Pulmonary artery endothelial cell (primary cell): ENCODE measurements at places on chromosomes 7 and 10. TPM values are rescaled to one million over a fixed set of nuclear protein-coding genes. Genes with fewer than 3 reads are reported as not detected.

Gene LIPK
- total RNA-seq: not detected in 2 replicates

Gene RAB19
- total RNA-seq: 0.33 TPM in 1 of 2 replicates, not detected in the other

Gene TAS2R41
- total RNA-seq: not detected in 2 replicates

Gene ADAP1
- 0.79 and 1.8 TPM in 2 replicates for total RNA-seq

GRCh38 chr7:77473229-77474005 is 57.3 kb upstream of the GSAP start:
- no peak for DNase-seq

DNA sequence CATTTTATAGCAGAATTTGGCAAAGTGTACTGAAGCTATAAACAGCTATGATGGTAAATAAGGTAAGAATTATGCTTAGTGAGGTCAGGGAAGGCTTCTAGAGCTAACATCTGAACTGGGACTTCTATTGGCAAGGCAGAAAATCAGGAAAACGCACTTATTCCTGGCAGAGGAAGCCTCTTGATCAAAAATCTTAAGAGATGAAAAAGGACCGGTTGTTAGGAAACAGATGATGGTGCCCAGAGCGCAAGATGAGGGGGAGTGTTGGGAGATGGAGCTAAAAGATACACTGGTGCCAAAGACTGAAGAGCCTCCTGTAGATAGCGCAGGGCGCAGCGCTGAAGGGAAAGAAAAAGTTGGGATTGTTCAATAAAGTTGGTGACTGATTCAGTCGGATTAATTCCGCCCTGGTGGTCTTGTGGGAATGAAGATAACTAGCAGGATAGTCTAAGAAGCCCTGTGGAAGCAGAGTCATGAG is 550 bp upstream of the CALU start:
- DNase-seq: no peak

DNA sequence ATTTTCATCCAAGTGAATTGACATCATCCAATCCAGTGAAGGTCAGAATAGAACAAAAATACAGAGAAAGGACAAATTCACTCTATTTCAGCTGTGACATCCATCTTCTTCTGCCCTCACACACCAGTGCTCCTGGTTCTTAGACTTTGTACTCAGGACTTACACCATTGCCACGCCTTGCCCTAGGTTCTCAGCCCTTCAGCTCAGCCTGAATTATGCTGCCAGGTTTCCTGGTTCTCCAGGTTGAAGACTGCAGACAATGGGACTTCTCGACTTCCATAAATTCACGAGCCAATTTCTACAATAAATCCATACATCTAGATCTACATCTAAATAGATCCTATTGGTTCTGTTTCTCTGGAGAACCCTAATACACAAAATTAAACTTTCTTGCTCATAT is 181.2 kb upstream of the KCND2 start:
- no peak for DNase-seq

DNA sequence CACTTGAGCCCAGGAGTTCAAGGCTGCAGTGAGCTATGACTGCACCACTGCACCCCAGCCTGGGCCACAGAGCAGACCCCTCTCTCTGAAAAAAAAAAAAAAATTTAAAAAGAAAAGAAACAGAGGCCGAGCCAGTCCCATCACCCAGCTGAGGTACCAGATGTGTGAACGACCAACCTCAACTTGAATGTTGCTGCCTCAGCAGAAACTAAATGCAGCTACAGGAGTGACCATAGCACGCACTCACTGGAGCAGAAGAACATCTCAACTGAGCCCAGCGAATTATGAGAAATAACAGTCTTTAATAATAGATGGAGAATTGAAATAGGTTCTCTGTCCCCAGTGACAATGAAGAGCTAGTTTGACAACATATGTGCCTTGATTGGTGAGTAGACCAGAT is 53.1 kb upstream of the ST8SIA6 start:
- no peak for DNase-seq

- no peak for DNase-seq
Measured at GRCh38 chr7:138066954-138067394, 9.3 kb upstream of the AKR1D1 start.

DNA sequence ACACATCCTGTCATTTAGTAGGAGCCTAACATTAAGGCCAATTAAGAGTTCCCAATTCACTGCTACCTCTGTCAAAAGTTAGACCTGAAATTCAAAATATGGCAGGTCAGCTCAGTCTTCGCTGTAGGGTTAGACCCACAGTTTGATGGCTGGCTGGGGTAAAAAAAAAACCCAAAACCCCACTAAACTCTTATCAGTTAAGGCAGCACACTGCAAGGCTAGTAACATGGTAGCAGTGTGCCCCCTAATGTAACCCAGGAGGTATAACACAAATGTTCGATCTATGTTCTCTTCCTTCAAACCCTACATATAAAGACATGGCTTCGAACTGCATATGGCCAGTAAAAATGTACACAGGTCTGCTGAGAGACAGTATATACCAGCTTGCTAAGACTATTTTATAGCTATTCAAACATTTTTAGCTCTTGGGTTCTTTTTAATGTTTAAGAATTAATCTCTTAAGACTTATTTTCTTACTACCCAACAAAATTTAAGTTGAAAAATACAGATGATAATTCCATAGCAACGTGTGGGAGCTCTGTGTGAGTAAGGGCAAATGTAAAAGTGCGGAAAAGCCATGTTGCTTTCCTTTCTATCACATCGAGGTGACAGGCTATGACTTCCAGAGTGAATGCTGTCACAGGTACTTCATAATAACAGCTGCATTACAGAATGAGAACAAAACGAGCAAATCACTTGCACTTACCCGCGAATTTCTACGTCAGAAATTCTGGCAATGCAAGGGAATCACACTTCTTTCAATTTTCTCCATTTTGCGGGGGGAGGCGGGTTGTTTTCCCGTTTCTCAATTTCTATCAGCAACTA is 168.4 kb upstream of the IMMP2L start:
- no peak for DNase-seq

- no peak for DNase-seq
Measured at GRCh38 chr7:127943541-127944521, 87.4 kb downstream of the LRRC4 start.
